Activated CD4-positive, alpha-beta T cell treated with anti-CD3 and anti-CD28 coated beads, Interleukin-2, amount 10 ng/mL, durations not matched to agents 7 days and 5 days (primary cell): ENCODE measurements at places on chromosomes 2 and 18.
A peak's percentile ranks its signal among the peaks of the same experiment; 100 is the strongest.

DNA sequence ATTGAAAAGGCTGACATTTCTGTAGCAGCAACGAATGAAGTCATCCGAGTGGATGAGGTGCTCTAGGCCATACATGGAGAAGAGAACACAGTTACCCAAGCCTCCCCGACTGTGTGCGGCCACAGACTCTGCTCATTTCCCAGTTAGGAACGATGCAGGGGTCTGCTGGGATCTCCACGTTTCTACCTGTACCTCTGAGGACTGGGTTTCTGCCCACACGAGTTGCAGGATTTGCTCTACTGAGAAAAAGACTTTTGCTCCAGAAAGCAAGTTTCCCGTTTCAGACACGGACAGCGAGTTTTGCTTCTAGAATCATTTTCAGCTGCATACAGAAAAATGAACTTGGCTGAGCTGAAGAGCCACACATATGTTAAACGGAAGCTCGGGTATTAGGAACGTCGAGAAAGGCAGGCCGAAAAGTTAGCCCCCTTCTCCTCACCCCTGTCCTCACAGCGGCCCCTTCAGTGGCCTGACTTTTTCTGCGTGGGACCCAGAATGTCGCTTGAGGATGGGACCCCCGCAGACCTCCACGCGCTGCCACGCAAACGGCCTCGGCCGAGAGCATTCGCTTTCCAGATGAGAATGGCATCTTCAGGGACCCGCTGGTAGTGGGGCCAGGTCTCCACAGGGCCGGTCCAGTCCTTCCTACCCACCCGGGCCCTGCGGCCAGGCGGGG lies 582 bp upstream of the RAB31 start:
- no peak for DNase-seq

DNA sequence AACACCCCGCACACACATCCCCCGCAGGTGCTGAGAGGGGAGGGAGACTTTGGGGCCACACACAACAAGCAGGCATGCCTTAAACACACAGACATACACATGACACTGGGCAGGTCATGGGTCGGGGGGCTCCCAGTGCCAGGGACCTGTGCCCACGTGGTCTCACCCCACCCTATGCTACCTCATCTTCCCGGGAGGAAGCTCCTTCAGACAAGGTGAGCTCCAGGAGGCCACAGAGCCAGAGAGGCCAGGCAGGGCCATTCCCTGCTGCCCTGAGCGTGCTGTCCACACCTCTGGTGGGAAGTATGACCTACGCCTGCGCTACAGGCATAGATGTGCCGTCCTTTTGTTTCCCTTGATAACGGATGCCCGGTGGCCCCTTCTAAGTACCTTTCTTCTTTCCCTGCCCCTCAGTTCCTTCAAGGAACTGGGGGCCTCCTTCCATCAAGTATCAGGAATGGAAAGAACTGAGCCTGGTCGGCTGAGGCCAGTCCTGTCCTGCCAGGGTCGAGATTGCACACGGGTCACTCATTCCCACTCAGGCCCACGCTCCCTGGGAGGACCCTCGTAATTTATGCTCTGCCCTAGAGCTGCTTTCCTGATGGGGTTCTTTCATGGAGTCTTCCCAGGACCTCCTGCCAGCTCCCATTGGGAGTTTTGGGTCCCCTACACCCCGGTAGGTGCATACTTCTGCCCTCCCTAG lies 4.7 kb downstream of the TEKT4 start:
- DNase-seq: no peak

- DNase-seq: no peak
Measured at GRCh38 chr18:42458226-42458625, 503.2 kb downstream of the PIK3C3 start.

GRCh38 chr2:104870100-104870975 lies 16.4 kb downstream of the POU3F3 start:
- DNase-seq: no peak

GRCh38 chr2:177391822-177392372 lies 676 bp upstream of the AGPS start:
- no peak for DNase-seq

- DNase-seq: no peak
Measured at GRCh38 chr2:150162241-150162942, 325.1 kb downstream of the RND3 start.

- DNase-seq: no peak
Measured at GRCh38 chr2:68418419-68418818, 48.7 kb downstream of the FBXO48 start.

DNA sequence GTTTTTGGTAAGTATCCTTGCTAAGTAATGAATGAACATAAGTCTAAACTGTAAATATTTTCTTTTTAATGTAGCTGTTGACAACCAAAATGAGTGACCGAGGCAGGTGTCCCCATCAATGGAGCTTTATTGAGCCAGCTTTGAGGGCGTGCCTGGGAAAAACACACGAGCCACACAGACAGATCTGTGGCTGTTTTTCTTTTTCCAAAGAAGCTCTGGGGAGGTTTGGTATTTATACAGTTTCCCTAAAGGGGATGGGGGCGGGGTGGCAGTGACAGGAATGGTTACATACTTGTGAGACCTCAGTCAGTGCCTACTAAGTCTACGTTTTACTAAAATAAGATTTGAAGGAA lies 11.2 kb downstream of the DBI start:
- no peak for DNase-seq

GRCh38 chr2:238081561-238081960 lies 18.6 kb upstream of the ESPNL start:
- DNase-seq: no peak

DNA sequence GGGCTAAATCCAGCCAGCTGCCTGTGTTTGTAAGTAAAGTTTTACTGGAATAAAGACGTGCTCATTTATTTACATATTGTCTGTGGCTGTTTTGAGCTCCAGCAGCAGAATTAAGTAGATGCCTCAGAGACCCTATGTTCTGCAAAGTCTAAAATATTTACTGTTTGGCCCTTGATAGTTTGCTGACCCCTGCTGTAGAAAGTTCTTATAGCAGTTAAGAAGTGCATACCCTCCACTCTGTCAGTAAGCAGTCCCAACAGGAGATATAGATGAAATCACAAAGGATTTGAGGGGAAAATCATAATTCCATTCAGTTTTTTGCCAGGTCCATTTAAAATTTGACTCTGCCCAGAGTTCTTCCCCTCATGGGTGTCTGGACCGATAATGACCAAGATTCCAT lies 50.1 kb upstream of the ITM2C start:
- no peak for DNase-seq

DNA sequence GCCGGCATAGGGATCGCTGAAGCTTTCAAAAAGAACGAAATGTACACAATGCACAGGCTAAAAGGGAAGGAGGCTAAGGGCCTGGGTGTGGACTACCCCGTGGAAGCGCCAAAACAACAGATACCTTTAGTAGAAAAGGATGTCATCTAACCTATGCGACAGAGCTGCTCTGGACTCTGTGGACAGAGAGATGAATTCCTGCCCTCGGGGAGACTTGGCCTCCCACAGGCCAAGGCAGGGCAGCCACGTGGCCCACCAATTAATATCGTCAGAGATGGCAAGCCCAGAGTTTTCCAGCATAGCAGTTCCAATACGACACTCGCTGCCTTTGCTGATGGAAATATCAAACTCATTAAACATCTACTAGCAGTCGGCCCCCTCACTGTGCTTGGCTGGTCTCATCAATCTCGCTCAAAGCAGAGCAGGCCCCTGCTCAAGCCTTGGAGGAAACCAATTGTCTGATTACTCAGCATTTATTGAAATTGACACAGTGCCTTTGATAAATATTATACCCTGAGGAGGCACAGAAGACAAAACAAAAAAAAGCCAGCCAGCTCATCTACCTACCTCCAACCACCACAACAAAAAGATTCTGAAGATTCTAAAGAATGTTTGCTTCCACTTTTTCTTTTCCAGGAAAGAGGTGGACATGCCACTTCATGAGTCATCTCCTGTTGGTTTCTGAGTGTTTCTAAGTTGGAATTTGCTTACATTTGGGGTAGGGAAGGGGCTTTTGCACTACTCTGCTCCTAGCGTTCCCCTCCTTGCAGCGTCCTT lies 79.0 kb upstream of the ACAA2 start:
- no peak for DNase-seq

DNA sequence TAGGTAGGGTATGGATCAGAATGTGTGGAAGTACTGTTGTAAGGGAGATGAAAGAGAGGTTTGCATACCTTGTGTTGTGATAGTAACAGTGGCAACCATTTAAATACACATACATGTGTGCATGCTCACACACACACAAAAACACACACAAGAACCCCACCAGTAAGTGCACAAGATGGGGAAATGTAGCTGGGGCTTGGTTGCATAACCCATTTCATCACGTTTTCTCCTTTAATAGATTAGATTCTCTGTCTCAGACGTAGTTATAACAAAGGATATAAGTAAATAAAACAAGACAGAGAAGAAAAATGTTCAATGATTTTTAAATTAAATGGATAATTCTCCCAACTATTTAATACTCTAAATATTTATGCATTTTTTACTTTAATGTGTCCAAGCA lies 13.4 kb downstream of the ARHGAP15 start:
- no peak for DNase-seq

DNA sequence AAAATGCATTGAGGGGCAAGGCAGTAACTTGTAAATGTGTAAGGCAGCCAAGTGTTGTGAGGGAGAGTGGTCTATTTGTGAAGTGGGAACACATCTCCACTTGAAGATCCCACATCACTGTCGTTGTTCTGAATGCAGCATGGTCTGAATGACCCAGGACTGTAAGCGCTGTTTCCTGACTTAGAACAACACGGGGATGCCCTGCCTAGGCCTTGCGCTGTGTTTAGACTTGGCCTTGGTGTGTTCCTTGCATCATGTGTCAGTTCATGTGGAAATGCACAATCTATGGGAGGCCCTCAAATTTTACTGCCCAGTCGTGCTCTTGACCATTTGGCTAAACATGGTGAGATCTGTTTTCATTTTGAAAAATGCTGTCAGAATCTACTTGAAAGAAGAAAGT lies 205.1 kb downstream of the SOX11 start:
- DNase-seq: no peak

GRCh38 chr18:45910405-45911023 lies 56.6 kb downstream of the EPG5 start:
- DNase-seq: peak; percentile 77

- DNase-seq: no peak
Measured at GRCh38 chr18:28831476-28831875, 654.5 kb upstream of the CDH2 start.

DNA sequence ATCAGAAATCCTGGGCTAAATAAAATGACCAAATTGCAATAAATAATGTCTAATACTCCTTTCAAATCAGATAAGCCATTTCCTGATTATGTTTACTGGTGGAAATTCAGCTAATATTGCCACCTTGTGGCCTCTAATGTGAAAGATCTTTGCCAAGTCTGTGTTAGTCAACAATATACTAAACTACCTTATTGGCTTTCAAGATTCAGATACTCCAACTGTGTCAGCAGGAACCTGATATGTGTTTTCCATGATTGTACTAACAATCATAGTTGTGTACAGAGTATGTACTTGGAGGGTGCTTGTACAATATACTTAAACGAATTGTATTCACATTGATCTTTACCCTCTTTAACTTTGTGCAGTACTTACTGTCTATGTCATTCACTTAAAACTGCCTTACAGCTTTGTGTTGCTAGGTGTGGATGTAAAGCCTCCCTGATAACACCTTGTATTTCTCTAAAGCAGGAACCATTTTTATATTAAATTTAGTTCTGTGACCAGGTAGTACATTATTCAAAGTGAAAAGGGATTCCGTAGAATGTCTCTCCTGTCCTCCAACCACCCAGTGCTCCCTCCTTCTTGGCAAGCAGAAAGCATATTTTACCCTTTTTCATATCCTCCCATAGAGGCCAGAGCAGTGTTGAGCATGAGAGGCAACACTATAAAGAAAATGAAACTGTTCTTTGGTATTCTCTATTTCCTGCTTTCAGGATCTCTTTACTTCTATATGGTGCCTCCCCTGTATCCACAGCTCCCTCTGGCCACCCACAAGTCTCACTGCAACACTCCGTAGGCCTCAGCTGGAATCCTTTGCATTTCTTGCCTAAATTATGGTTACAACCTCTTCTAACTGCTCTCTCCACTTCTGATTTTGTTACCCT lies 75.2 kb upstream of the C2orf15 start:
- peak; percentile 53 for DNase-seq

DNA sequence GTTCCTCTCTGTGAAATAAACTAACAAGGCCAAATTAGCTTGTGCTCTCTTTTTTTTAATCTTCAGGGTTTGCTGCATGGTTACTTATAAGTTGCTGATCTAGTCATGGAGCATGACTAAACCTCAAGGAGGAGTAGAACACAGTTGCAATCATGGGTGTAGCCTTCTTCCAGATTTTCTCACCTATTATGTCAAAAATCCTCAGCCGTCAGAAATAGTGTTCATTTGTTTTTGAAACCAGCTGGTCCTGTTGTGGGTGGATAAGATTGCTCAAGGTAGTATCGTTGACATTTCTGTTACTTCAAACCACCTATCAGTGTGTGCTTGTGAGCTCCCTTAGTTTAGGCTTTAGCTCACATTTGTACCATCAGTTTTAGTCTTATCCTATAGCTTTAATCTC lies 11.2 kb downstream of the RELCH start:
- no peak for DNase-seq

DNA sequence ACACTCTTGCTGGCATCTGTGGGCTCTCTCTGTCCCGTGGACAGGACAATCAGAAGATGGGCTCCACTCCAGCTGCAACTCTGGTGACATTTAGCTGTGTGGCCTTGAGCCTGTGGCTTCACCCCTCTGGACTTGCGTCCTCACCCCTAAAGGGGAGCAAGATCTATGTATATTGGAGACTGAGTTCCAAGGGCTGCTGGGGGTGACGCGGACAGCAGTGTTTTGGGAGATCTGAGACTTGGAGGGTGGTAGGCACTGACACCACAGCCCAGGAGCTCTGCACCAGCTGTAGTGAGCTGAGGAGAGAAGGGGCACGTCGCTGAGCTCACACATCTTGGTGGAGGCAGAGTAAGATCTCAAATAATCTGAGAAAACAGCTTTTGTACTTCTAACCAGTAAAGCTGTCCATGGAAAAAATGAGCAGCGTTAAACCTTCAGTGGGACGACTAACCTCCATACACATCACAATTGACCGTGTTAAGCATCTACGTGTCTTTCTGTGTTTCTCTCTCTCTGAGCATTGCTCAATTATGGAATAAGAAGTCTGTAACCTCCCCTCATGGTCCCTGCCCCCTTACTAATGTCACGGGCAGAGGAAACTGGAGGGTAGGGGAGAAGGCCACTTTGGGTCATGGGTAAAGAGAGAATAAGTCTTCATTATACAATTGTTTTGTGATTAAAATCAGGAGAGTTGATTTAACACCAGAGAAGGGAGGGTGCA lies 85.8 kb downstream of the SH3RF3 start:
- DNase-seq: no peak

GRCh38 chr2:225355788-225356187 lies 43.7 kb upstream of the NYAP2 start:
- DNase-seq: no peak

- DNase-seq: no peak
Measured at GRCh38 chr2:76120176-76120575, 409.5 kb upstream of the GCFC2 start.

GRCh38 chr2:105738658-105739241 lies 6.0 kb upstream of the NCK2 start:
- DNase-seq: no peak

- no peak for DNase-seq
Measured at GRCh38 chr2:144801325-144801724, 281.4 kb upstream of the ZEB2 start.

- DNase-seq: peak; percentile 33
Measured at GRCh38 chr2:203533676-203534591, 1.2 kb downstream of the RAPH1 start.

GRCh38 chr2:42823744-42824453 lies 31.5 kb upstream of the HAAO start:
- no peak for DNase-seq
